ENCODE measurements at places on chromosomes 3 and 15. TPM values are rescaled to one million over a fixed set of nuclear protein-coding genes. Genes with fewer than 3 reads are reported as not detected.

The GOLGB1 gene
- total RNA-seq = 23.2 TPM

The SLCO2A1 gene
- not detected for total RNA-seq

DNA sequence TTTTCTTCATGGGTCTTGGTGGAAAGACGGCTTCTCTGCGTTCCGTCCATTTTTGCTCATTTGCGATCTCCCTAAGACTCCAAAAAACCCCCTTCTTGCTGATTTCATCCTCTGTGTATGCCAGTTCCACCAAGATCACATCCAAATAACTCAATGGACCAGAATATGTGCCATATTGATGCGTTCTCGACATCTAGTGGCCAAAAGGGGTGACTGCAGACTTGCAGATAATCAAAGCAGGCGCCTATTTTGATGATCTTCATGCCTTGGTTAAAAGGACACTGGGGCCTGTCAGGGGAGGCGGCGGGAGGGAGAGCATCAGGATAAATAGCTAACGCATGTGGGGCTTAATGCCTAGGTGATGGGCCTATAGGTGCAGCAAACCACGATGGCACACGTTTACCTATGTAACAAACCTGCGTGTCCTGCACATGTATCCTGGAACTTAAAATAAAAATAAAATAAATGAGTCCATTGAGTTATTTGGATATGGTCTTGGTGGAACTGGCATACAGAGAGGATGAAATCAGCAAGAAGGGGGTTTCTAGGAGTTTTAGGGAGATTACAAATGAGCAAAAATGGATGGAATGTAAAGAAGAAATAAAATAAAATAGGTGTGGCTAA is 104.2 kb upstream of the RAD18 start:
- H3K4me1 ChIP-seq = no peaks in the 10 kb centered on the region
- peaks cover 4% of the 10 kb centered on the region for H3K27me3 ChIP-seq
- H3K27ac ChIP-seq = no peak overlapping the region
- no peak overlapping the region for H3K4me3 ChIP-seq

The GP9 gene
- total RNA-seq = not detected

The CYP1A2 gene
- not detected for total RNA-seq

The WDR49 gene
- not detected for total RNA-seq

The CCR9 gene
- not detected for total RNA-seq

DNA sequence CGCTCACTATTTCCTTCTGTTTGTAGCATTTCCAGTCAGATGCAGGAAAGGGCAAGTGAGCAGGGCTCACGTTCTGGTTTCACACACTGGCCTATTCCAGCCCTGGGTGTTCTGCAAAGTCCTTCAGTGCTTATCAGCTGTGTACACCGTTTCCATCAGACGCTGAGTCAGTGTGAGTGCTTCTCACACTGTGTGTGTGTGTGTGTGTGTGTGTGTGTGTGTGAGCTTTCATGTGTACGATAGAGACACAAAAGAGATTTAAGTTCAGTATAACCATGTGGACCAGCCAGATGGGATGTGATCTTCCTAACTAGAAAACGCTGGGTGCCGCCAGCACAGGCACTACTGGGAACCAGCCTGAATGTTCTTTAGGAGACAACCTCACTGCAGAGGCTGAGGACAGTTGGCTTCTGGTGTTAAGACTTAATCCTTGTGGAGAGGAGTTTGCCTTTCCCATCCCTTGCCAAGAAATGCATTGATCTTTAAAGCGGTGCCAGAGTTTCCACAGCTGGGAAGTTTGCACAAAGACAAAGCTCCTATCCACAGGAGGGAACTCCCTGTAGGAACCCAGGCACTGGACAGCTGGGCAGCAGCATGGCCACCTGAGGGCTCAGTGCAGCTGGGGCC is 3.9 kb upstream of the CHSY1 start:
- DNase-seq = no peak
- H3K4me1 ChIP-seq = peaks cover 43% of the 10 kb centered on the region
- peaks cover 18% of the 10 kb centered on the region for H3K27me3 ChIP-seq
- no peak overlapping the region for H3K4me3 ChIP-seq

The FAM81A gene
- total RNA-seq = 0.60 TPM

The KY gene
- total RNA-seq = not detected

The SPATA12 gene
- not detected for total RNA-seq

- no peaks in the 10 kb centered on the region for H3K4me1 ChIP-seq
- H3K4me3 ChIP-seq = no peak overlapping the region
- H3K27ac ChIP-seq = no peak overlapping the region
- peaks cover 3% of the 10 kb centered on the region for H3K27me3 ChIP-seq
- H3K36me3 ChIP-seq = no peaks in the 10 kb centered on the region
These were observed 34.7 kb upstream of the ZPLD1 start for GRCh38 chr3:102400142-102400541.

The EHD4 gene
- 30.1 TPM for total RNA-seq

DNA sequence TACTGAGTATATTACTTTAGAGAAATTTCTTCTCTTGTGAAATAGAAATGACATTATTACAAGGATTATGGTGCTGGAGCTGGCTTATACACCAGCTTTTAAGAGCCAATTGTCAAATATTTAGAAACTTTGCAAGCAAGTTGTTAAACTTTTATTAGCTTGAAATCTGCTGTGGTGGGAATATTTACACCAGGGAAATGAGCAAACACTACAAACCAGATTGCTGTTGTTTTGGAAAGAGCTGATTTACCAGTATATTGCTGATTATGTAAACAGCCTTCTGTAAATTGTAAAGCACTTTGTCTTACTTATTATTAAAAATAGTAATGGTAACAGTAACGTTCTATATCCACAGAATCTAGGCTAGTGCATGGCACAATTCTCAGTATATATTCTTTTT is 61.5 kb downstream of the MAP3K13 start:
- DNase-seq = no peak
- peaks cover 14% of the 10 kb centered on the region for H3K27me3 ChIP-seq
- peaks cover 4% of the 10 kb centered on the region for H3K4me1 ChIP-seq
- no peak overlapping the region for H3K27ac ChIP-seq
- no peak overlapping the region for H3K4me3 ChIP-seq

DNA sequence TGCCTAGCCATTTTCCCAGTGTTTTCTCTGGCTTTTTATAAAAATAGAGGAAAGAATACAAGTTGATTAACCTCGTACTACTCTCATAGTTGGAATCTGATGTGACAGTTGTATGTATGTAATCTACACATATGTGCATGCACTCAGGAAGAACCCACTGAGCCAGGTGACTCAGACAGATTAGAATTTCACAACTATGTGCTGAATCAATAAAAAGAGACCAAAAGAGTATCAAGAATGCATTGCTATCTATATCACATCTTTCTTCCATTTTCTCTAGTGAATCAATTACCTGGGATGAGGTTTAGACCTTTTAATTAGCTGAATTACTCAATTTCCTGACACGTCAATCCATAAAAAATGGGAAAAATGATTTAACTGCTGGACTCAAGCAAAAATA is 319.3 kb upstream of the ATP10A start:
- no peak overlapping the region for H3K27ac ChIP-seq
- no peak for DNase-seq
- H3K4me3 ChIP-seq = no peak overlapping the region
- no peaks in the 10 kb centered on the region for H3K4me1 ChIP-seq
- no peaks in the 10 kb centered on the region for H3K27me3 ChIP-seq
- H3K36me3 ChIP-seq = no peaks in the 10 kb centered on the region

The OIP5 gene
- total RNA-seq = 15.6 TPM

- DNase-seq = no peak
- H3K4me1 ChIP-seq = peaks cover 36% of the 10 kb centered on the region
- H3K27me3 ChIP-seq = peaks cover 8% of the 10 kb centered on the region
- peaks cover 5% of the 10 kb centered on the region for H3K36me3 ChIP-seq
- H3K4me3 ChIP-seq = no peak overlapping the region
These were observed 3.2 kb downstream of the KCTD6 start for GRCh38 chr3:58495101-58495500.
